ENCODE measurements at places on chromosomes 7 and 10. TPM values are rescaled to one million over a fixed set of nuclear protein-coding genes. Genes with fewer than 3 reads are reported as not detected.
A peak's percentile ranks its signal among the peaks of the same experiment; 100 is the strongest.

CALY gene
- total RNA-seq: 3.4 TPM

GRCh38 chr10:36534471-36535002, 590.9 kb upstream of the ANKRD30A start:
- no peak for DNase-seq
- H3K27me3 ChIP-seq: no peaks in the 10 kb centered on the region
- H3K27ac ChIP-seq: no peak overlapping the region
- no peaks in the 10 kb centered on the region for H3K4me1 ChIP-seq
- no peak overlapping the region for H3K4me3 ChIP-seq

CYP2C8 gene
- total RNA-seq: 4.7 TPM

MEOX2 gene
- total RNA-seq: 2.9 TPM

DNA sequence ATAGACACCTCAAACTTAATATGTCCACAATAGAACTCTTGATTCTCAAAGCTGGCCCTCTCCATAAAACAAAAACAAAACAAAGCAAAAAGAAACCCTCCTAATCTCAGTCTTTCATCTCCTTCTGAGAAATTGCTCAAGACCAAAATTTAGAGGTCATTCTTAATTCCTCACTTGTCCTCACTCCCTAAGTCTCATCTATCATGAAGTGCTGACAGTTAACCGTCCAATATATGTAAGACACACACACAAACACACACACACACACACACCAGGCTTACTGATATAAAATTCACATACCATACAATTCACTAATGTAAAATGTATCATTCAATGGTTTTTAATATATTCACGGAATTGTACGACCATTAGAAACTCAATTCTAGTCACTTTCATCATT, 17.0 kb upstream of the SVIL start:
- H3K36me3 ChIP-seq: no peaks in the 10 kb centered on the region
- no peak for DNase-seq
- H3K4me1 ChIP-seq: peaks cover 12% of the 10 kb centered on the region
- H3K27me3 ChIP-seq: no peaks in the 10 kb centered on the region
- H3K4me3 ChIP-seq: no peak overlapping the region
- no peak overlapping the region for H3K27ac ChIP-seq

CLDN3 gene
- 62.0 TPM for total RNA-seq

GRCh38 chr7:26167303-26167934, 15.4 kb downstream of the NFE2L3 start:
- no peak overlapping the region for H3K27ac ChIP-seq
- no peaks in the 10 kb centered on the region for H3K36me3 ChIP-seq
- H3K4me1 ChIP-seq: no peaks in the 10 kb centered on the region
- no peak for DNase-seq

- no peak for DNase-seq
- no peak overlapping the region for H3K27ac ChIP-seq
- H3K27me3 ChIP-seq: no peaks in the 10 kb centered on the region
Measured at GRCh38 chr10:12158111-12158510, 28.6 kb downstream of the SEC61A2 start.

DNA sequence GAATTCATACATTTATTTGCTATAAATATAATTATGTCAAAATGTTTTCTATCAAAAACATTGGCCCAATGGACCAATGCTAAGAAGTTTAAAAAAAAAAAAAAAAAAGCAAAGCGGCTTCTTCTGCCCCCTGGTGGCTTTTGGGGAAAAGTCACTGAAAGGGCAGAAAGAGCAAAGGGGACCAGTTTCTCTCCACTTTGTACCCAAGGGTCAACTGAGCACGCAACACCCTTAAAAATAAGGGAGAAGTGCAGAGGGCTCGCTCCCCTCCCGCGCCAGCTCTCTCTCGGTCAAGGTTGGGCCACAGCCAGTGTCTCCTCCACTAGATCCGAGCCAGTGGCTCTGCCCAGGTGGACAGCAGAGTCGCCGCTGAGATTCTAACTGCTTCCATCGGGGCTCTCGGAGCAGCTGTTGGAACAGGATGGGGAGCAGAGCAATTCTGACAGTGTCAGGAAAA, 136.4 kb upstream of the FGFR2 start:
- H3K27ac ChIP-seq: no peak overlapping the region
- DNase-seq: no peak
- H3K4me1 ChIP-seq: no peaks in the 10 kb centered on the region
- H3K4me3 ChIP-seq: no peak overlapping the region

DNA sequence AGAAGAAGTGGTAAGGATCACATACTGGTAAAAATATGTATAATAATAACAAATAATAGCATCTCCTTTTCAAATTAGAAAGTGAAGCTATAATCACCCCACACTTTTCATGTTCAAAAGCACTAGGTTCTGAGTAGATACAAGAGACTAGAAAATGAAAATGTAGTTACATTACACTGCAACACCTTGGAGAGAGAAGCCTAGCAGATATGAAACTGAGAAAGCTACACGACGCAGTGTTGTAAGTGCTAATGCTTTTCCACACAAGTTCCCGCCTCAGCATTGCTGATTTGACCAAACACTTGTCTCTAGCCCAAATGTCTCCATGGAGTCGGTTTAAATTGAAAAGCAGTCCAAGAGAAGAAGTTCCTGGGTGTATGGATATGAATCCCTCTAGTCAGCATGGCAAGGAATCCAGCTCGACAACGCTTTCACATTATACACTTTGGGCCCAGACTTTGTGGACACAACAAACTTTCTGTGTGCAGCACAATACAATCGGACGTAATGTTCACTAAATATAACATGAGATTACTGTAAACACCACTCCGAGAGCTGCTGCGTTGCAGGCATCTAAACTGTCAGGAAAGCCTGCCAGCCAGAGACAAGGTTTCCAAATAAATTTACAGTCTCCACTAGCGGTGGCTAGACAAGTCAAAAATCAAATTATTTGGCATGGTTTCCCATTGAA, 1.7 kb downstream of the PDE1C start:
- H3K4me1 ChIP-seq: no peaks in the 10 kb centered on the region
- peak overlapping the region; percentile 5 for H3K4me3 ChIP-seq
- no peak for DNase-seq
- H3K36me3 ChIP-seq: no peaks in the 10 kb centered on the region
- H3K27ac ChIP-seq: no peak overlapping the region
